ENCODE measurements at places on chromosomes 5 and 9.
A peak's percentile ranks its signal among the peaks of the same experiment; 100 is the strongest.

- DNase-seq = no peak
Measured at GRCh38 chr9:4620881-4621555, 41.1 kb upstream of the PLPP6 start.

GRCh38 chr9:121201045-121201737 is 478 bp downstream of the RAB14 start:
- peak; percentile 33 for DNase-seq

DNA sequence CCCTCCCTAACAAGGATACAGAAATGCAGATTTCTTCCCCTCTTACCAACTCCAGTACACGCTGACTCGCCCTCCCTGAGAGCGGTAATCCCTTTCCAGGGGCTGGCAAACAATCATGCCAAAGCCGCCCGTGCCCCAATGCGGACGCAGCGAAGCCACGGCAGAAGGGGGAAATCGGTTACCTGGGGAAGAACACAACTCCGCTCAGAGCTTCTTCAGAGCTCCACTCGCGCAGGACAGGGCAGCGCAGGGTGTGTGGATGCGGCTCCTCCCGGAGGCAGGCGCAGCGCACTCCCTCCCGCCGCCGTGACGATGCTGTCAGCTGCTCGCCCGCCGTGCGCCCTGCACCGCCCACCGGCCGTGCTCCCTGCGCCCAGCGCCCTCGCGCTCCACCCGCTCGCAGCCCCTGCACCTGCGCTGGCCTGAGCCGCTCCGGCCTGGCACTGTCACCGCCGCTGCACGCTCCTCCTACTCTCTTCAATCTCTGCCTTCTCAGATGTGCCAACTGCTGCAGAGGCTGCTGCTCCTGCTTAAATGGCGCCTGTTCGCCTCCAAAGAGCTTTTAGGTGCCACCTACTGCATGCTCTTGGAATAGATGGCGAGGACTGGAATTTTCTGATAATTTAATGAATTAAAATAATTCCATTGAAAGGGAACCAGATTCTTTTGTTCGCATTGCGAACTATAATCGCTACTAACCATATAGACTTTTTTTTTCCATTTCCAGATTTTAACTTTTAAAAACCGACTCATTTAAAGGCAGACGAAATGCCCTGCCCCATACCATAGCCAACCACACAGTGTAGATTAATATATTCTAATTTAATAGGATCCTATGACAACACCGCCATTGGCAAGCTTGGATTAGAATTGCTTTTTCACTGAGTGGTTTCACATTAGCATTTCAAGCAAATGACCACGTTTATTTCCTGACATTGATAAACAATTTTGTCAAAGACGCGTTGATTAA is at the start of gene DIRAS2:
Gene DIRAS2, minus strand, starts transcription at position 255 of the 970 bp plus-strand sequence. CDS start 28,997 bp downstream, outside the sequence.
- peak; percentile 23 for DNase-seq

- DNase-seq = no peak
Measured at GRCh38 chr5:61999371-61999770, 306.6 kb upstream of the KIF2A start.

DNA sequence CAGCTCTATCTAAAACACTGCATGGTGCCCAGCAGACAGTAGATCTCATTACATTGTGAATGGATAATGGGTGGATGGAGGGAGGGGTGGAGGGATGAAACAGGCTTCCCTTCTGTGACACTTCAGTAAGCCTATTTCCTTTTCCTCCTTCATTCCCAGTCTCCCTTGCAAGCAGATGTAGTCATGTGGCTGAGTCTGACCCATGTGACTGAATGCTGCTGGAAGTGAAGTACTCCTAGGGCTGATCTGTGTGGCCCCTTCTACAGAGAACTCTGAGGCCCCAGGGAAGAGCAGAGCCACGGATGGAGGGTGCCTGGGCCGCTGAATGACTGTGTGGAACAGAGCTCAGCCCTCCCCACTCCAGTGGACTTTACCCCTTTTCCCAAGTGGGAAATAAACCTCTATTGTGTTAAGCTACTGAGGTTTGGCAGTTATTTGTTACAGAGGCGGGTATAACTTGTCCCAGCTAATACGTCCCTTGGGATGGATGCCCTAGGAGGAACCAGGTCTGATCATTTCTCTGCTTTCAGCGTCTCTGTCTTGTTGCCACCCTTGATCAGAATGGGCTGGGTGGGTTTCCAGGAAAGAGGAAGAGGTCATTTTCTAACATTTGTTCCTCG is 176.1 kb upstream of the MVB12B start:
- DNase-seq = no peak

- no peak for DNase-seq
Measured at GRCh38 chr9:34521406-34522045, 1.3 kb downstream of the ENHO start.

GRCh38 chr5:135810188-135810943 is 24.1 kb upstream of the SLC25A48 start:
- DNase-seq = no peak

- DNase-seq = no peak
Measured at GRCh38 chr9:12735665-12736064, 39.2 kb upstream of the LURAP1L start.

- no peak for DNase-seq
Measured at GRCh38 chr5:27242258-27242626, 203.9 kb upstream of the CDH9 start.

DNA sequence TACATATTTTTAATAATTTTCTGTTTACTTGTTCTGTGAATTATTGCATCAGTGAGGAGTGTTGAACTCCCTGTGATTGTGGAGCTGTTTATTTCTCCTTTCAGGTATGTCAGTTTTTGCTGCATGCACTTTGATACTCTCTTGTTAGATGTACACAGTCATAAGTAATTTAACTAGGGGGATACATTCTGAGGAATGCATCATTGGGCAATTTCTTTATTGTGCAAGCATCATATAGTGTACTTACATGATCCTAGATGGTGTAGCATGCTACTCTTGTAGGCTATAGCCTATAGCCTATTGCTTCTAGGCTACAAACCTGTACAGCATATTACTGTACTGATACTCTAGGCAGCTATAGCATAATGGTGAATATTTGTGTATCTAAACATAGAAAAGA is 9.5 kb downstream of the DENND4C start:
- DNase-seq = no peak

DNA sequence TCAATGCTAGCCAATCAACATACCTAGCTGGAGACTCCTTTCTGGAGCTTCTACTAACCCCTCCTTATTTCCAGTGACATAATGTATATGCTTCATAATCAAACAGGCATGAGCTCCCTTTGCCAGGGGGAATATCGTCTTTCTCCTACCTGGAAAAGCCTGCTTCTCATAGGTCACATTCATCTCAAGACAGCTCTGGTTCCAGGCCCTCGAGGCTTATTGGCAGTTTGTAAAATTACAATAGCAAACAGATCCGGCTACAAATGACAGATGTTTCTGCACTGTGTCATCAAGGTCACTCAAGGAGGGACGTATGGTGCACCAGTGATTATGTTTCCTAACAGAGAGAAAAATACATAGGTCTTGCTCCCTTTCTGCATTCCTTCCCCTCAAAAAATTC is 140.0 kb downstream of the SAXO1 start:
- no peak for DNase-seq

- no peak for DNase-seq
Measured at GRCh38 chr5:68336200-68336599, 120.6 kb downstream of the PIK3R1 start.

DNA sequence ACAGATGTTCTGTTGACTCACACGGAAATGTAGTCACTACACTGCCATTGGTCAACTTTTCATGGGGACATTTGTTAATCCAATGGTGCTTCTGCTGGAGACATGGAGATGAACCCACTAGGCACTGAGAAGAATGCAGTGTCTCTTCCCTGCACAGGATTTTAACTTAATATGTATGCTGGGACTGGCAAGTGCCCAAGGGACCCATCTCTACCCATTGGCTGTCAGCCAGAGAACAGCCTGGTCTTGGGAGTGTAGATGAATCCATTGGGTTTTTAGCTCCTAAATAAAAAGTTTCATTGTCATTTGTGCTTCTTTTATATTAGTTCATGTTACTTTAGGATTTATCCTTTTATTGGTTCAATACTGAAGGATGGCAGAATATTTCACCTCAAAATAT is 195.8 kb upstream of the CDH6 start:
- DNase-seq = no peak

- no peak for DNase-seq
Measured at GRCh38 chr9:82149501-82149946, 161.0 kb downstream of the SPATA31D1 start.

DNA sequence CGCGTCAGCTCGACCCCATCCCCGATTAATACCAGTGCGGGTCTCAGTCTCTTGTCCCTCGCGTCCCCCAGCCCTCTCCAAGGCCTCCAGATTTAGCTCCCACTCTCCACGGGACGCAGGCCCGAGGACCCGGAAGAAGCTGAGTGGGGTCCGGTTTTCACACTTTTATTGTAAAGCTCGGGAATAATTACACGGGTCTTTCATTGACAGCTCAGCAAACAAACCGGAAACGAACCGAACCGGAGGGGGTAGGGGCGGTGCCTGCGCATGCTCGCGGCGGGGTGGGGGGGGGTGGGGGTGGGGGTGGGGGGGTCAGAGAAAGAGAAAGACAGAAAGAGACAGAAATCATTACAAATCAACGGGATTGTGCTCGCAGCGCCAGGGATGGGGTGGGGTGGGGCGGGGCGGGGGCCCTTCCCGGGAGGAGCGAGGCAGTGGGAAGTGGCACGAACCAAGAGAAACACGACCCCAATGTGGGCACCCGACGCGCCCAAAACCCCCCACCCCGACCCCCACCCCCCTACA is 27.9 kb downstream of the PCDH1 start:
- no peak for DNase-seq

DNA sequence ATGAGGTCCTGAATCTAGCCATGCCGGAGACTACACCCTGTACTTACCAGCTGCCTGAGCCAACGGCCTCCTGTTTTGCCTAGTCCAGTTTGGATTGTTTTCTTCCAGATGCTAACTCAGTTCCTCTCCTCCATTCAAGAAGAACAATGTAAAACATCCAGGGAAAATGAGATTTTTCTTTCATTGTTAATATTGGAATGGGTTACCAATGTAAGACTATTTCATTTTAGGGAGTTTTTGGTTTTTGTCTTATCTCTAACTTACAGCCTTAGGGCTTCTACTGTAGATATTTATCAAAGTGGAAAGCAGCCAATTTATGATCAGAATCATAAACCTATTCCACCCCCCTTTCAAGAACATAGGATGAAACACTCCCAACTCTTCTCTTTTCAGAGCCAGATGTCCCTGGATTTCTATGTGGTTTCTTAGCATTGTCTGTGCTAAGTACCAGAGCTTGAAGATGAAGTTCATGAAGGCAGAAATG is 3.5 kb upstream of the VDAC1 start:
- DNase-seq = no peak

DNA sequence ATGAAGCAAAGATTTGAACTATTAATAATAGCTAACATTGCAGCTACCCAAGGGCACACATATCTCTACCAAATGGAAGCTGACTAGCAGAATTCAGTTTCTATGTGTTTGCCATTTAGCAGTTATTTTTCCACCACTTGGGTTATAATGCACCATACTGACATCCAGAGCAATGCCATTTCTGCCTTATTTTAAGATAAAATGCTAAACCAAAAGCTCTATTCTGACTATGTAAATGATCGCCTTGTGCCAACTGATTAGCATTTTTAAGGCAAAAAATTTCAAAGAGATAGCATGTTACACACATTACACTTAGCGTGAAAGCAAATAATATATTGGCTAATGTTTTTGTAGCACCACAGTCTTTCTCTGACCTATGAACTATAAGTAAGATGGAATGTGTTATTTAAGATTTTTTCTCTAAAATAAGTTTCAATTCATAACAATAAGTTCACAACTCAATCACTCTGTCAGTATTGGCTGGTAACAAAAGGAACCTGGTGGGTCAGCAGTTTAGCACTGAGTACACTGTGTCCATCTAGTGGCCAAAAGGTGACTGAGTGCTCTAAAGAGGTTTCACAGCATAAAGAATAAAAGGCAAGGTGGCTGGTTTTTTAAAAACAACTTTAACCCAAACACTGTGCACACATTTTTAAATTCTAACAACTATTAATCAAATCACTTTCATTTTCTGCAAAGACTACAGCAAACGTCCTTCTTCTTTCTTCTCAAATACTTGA is 443.5 kb downstream of the PDE4D start:
- no peak for DNase-seq

DNA sequence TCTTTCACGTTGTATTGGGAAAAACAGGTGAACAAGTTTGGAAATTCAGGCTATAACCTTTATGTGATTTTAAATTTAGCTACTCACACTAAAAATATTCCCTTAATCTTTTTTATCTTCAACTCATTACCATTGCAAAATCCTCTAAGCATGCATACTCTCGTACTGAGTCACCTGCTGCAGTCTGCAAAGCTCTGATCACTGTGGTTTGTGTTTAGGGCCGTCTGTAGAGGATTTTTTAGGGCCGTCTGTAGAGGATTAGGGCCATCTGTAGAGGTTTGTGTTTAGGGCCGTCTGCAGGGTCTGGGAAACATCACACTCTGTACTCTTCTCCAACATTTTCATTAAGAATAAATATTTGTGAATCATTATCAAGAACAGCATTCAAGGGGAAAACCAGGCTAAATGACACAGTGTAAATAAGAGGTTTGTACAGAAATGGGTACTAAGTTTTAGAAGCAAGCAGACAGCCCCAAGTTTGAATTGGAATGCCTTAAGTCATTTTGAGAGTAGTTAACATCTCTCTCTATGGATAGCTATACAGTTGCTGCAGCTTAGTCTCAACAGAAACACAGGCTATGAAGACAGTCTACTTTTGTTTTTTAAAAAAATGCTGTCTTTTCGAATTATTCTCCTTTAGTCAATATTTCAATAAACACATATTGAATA is 155.0 kb upstream of the TSLP start:
- no peak for DNase-seq

DNA sequence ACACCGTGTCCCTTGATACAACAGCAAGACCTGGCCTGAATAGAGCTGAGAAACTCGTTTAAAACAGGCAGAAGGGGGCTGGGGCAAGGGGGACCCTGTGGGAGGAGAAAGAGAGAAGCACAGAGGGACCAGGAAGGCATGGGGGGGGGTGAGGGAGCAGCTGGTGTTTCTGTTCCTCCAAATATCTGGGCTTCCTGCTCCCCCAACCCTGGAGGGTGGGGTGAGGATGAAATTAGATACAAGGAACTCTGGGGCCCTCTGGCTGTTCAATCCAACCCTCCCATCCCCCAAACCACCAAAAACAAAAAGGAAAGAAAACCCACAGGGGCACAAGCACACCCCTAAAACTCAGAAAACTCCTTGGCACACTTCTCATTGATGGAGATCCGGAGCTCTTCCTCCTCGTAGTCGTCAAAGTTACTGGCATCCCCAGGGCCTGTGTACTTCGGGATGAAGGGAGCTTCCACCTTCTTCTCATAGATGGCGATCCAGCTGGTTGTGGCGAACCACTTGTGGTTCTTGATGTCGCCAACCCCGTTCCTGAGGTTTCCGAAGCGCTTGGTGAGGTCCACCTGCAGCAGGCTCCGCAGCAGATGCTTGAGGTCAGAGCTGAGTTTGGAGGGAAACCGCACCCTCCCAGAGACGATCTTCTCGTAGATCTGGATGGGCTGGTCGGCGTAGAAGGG is 1.1 kb downstream of the PRKACG start:
- DNase-seq = no peak
